ENCODE measurements at places on chromosomes 7 and 10.

- no peak for DNase-seq
Measured at GRCh38 chr10:121994429-121994941, 5.5 kb downstream of the TACC2 start.

DNA sequence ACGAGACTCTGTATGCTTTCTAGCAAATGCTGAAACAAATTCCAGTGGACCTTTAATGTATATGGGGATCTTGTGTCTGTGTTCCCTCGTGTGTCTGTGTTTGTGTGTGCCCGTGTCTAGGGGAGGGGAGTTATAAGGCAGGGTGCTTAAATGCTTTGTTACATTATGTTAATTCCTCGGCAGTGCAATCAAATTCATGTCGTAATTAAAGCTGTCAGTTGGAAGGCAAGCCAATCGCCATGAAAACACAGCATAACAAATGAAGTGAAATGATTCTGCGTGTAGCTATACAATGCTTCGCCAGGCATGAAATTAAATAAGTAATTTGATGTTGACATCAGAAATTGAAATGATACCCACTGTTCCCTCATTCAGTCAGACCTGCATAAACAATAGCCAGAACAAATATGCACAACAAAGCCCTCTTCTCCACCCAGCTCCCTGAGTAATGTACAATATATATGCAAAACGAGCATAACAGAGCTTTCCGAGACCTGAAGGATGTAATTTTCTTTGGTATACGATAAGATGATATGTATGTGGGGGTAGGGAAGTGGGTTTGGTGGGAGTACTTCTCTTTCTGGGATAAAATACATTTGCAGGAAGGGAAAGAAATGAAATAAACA lies 534.1 kb downstream of the AUTS2 start:
- DNase-seq = no peak

GRCh38 chr10:101552442-101552841 lies 35.6 kb downstream of the POLL start:
- DNase-seq = no peak

- no peak for DNase-seq
Measured at GRCh38 chr10:75593692-75594556, 162.5 kb downstream of the LRMDA start.

- DNase-seq = no peak
Measured at GRCh38 chr7:41599760-41600159, 103.1 kb downstream of the INHBA start.
